Activated CD4-positive, alpha-beta T cell treated with anti-CD3 and anti-CD28 coated beads for 36 hours (primary cell): ENCODE measurements at places on chromosomes 12 and 14. TPM values are rescaled to one million over a fixed set of nuclear protein-coding genes. Genes with fewer than 3 reads are reported as not detected.

- no peak overlapping the region for H3K4me3 ChIP-seq
- no peaks in the 10 kb centered on the region for H3K4me1 ChIP-seq
- H3K27ac ChIP-seq, result no peak overlapping the region
- H3K36me3 ChIP-seq, result no peaks in the 10 kb centered on the region
- no peaks in the 10 kb centered on the region for H3K27me3 ChIP-seq
- no peak for DNase-seq
Measured at GRCh38 chr12:2112401-2112800, 59.6 kb downstream of the CACNA1C start.

DNA sequence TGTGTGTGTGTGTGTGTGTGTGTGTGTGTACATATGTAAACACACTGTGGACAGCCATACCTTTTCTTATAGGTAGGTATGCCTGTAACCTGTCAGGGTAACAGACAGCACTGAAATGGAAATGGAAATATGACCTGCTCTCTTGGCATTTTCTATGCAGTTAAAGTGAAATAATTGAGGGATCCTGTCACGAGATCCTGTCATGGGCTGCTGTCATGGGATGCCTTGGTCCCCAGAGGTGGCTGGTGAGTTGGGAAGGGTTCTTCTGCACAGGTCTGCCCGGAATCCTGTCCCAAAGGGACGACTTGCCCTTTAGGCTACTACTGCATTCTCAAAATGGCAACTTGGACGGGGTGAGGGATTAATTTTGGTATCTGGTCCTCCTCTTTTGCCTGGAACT, 47.3 kb downstream of the ELK3 start:
- H3K4me1 ChIP-seq, result peaks cover 63% of the 10 kb centered on the region
- no peak for DNase-seq
- H3K4me3 ChIP-seq, result peak overlapping the region; percentile 2
- no peaks in the 10 kb centered on the region for H3K27me3 ChIP-seq
- H3K36me3 ChIP-seq, result peaks cover 21% of the 10 kb centered on the region
- peak overlapping the region; percentile 55 for H3K27ac ChIP-seq

GRCh38 chr12:71164166-71164565, 6.4 kb upstream of the TSPAN8 start:
- no peaks in the 10 kb centered on the region for H3K4me1 ChIP-seq
- no peak overlapping the region for H3K27ac ChIP-seq
- no peak for DNase-seq
- no peak overlapping the region for H3K4me3 ChIP-seq

GRCh38 chr14:55964821-55965220, 153.4 kb upstream of the PELI2 start:
- H3K4me3 ChIP-seq, result no peak overlapping the region
- no peak for DNase-seq
- peaks cover 9% of the 10 kb centered on the region for H3K27me3 ChIP-seq
- no peaks in the 10 kb centered on the region for H3K36me3 ChIP-seq
- no peak overlapping the region for H3K27ac ChIP-seq
- no peaks in the 10 kb centered on the region for H3K4me1 ChIP-seq

DNA sequence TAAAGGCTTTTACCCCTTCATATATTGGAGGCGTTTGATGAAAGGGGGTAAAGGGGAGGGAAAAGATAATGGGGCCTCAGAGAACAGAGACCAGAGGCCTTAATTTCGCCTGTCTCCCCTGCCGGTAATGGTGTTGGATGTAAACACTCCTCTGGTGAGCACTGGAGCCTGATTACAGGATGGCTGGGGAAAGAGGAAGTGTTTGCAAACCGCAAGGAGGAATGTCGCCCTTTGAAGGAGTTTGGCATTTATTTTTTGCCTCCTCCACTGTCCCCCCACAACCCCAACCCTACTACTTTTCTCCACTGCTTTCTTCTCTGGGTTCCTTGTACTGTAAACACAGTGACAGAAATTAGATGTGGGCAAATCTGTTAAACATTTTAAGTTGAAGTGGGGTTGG, 211.9 kb upstream of the TBX3 start:
- no peak overlapping the region for H3K27ac ChIP-seq
- no peaks in the 10 kb centered on the region for H3K4me1 ChIP-seq
- no peaks in the 10 kb centered on the region for H3K27me3 ChIP-seq
- no peak overlapping the region for H3K4me3 ChIP-seq
- DNase-seq, result no peak
- no peaks in the 10 kb centered on the region for H3K36me3 ChIP-seq

GRCh38 chr12:133129368-133130037, 571 bp downstream of the ZNF891 start:
- peak; percentile 33 for DNase-seq
- peaks cover 78% of the 10 kb centered on the region for H3K36me3 ChIP-seq
- H3K27me3 ChIP-seq, result no peaks in the 10 kb centered on the region
- H3K4me1 ChIP-seq, result peaks cover 15% of the 10 kb centered on the region

DNA sequence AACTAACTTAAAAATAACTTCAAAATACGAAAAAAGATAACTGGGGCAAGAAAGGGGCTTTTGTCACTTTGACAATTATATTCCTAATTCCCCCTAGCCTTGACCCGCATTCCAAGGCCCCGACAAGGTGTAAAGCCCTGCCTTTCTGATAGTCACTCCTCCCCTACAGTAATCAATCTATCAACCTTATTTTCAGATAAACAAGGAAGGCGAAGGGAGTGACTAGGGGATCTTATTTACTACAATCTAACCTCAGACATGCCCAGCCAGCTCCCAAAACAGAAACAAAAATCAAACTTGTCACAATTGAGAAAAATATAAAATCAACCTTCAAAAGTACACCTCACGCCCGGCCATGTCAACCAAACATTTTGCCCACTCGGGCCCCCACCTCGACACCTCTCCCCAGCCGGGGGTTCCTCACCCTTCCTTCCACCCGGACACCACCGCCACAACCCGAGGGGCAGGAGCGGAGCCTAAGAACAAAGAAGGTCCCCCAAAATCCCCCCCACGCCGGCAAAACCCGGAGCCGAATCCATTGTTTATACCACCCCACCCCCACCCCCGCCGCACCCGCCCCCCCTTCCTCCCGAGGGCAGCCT, 562 bp downstream of the ZFYVE1 start:
- peaks cover 41% of the 10 kb centered on the region for H3K4me1 ChIP-seq
- peak overlapping the region; percentile 82 for H3K27ac ChIP-seq
- peaks cover 22% of the 10 kb centered on the region for H3K36me3 ChIP-seq
- DNase-seq, result no peak
- H3K4me3 ChIP-seq, result peak overlapping the region; percentile 84
- H3K27me3 ChIP-seq, result no peaks in the 10 kb centered on the region

GRCh38 chr12:25829192-25829591, 129.3 kb upstream of the RASSF8 start:
- no peak overlapping the region for H3K4me3 ChIP-seq
- H3K27me3 ChIP-seq, result peaks cover 2% of the 10 kb centered on the region
- H3K27ac ChIP-seq, result no peak overlapping the region
- H3K36me3 ChIP-seq, result no peaks in the 10 kb centered on the region

GRCh38 chr14:105340821-105341733, 26.5 kb downstream of the PACS2 start:
- H3K27ac ChIP-seq, result no peak overlapping the region
- no peak for DNase-seq
- H3K4me3 ChIP-seq, result no peak overlapping the region
- peaks cover 4% of the 10 kb centered on the region for H3K4me1 ChIP-seq
- H3K27me3 ChIP-seq, result no peaks in the 10 kb centered on the region

DNA sequence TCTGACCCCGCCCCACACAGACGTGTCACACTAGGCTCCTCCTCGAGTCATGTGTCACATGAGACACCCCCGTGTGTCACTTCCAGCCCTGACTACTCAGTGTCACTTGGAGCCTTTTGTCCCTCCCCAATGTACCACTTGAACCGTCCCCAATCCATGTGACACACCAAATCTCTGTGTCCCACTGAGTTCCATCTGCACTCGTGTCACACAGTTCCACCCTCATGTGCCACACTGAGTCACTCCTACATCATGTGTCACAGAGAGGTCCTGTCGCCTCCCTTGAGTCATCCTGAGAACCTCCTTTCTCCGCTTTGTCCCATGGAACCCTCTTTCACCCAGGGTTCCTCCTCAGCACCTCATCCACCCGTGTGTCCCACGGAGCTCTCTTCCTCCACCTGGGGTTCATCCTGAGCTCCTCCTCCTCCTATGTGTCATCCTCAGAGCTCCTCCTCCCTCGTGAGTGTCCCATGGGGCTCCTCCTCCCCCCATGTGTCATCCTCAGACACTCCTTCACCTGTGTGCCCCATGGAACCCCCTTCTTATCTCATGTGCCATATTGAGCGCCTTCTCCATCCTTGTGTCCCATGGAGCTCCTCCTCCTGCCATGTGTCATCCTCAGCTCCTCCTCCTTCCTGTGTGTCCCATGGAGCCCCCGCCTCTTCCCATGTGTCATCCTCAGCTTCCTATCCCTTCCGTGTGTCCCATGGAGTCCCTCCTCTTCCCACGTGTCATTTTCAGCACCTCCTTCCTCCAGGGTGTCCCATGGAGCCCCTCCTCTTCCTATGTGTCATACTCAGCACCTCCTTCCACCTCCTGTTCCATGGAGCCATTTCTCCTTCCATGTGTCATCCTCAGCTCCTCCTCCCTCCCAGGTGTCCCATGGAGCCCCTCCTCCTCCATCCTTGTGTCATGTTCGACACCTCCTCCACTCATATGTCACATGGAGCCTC, 32.0 kb downstream of the RTL1 start:
- peaks cover 11% of the 10 kb centered on the region for H3K4me1 ChIP-seq
- DNase-seq, result peak; percentile 34
- H3K4me3 ChIP-seq, result no peak overlapping the region
- H3K36me3 ChIP-seq, result no peaks in the 10 kb centered on the region

CDH24 gene
- 1.1 TPM for total RNA-seq

CCDC85C gene
- 6.1 TPM for total RNA-seq

L3HYPDH gene
- total RNA-seq, result 9.3 TPM

OASL gene
- 13.9 TPM for total RNA-seq

INF2 gene
- 66.0 TPM for total RNA-seq
